ENCODE measurements at places on chromosomes 4 and X.

DNA sequence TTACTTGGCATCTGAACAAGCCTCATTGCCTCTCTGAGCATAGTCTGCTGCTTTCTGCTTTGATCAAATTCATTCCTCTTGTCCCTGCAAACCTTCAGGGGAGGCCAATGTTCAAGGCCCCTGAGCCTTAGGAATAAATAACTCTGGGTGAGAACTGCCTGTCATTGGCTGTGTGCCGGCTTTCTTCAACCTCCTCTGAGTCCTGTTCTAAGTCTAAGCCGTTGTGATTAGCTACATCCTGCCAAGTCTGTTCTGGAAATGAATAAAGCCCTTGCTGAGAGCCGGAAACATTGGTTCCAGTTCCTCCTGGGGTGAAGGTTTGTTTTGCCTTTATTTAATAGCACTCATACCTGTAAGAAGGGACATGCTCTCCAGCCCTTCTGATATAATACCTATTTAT is 13.8 kb downstream of the RNF4 start:
- DNase-seq, result no peak

- DNase-seq, result no peak
These were observed 173.2 kb downstream of the BEND2 start for GRCh38 chrX:18047491-18047890.

DNA sequence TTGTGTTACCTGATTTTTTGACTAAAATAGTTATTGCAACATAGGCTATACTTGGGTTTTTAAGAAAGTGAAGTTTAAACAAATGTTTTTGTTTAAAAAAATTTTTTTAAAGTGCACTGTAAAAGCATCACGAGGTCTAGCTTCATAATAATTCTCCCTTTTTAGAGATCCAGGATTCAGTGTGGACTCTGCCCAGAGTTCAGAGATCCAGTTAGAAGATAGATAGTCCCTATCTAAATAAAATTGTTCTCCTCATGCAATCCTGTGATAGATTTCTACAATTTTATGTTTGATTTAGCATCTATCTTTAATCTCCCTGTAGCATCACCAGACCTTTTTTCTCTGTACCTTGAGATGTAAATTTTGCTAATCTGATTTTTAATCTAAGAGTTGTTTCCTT is 85.5 kb upstream of the HPGD start:
- DNase-seq, result no peak

DNA sequence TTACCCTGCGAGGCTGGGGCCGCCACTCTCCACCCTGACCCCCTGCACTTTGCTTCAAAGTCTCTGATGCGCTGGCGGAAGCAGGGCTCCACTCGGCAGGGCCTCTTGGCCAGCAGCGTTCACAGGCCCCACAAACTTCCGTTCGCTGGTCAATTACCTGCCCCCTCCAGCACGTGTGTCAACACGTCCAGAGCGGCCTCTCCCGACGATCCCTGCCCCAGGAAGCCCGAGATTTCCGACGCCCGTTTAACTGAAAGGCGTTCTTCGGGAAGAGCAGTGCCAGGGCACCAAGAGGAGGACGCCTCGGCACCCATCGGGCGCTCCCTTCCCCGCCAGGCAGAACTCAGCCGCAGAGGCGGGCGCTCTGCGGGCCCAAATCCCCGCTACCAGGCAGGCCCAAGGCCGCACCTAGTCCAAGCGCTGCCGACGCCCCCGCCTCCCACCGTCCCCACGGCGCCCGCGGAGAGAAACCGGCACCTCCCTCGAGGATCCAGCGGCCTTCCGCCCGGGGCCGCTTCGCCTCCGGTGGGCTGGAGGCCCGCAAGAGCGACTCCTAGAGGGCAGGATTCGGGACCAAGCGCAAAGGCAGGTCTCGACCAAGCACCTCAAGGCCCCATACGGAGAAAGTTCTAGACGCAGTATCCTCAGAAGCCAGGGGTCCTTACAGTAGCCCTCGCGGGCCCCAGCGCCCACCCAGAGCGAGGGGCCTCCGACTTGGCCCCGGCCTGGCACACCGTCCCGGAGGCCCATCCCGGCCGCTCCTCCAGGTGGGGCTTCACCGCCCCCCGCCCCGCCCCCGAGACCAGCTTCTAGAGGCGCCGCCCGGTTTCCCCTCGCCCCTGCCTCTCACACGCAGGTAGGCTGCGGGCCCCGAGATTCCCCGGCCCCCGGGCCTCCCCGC is 586 bp downstream of the BCAP31 start:
- peak; percentile 16 for DNase-seq

GRCh38 chr4:807792-808191 is 18.1 kb downstream of the CPLX1 start:
- DNase-seq, result no peak

DNA sequence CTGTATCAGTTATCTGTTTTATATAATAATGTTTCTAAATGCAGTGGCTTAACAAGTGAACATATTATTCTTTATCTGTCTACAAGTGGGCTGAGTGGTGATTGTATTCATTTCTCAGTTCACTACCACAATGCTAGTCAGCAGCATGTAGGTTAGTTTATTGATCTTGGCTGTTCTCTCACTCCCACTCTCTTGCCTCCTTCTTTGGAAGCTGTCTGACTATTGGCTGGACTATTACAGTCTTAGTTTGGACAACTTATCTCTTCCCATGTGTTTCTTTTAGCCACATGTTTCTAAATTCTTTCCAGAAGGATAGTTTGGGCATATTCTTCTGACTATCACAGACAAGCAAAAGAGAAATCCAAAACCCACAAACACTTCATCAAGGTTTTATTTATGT is 459.5 kb upstream of the AGA start:
- no peak for DNase-seq

DNA sequence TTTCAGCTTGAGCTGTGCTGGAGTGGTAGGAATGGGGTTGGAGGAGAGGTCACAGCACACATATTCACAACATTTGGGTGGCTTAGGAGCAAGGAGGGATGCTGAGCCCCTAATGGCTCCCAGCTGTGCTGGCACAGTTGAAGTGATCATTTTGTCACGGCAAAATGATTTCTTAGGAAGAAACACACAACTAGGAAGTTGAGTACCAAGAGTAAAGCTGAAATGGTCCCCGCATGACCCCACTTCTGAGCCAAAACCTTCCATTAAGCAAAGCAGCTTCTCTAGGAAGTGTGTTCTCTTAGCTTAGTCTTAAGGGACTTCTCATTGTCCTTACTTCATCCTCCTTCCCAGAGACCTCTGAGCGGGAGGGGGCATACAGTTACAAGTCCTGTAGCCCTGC is 12.6 kb downstream of the CAPN6 start:
- no peak for DNase-seq

DNA sequence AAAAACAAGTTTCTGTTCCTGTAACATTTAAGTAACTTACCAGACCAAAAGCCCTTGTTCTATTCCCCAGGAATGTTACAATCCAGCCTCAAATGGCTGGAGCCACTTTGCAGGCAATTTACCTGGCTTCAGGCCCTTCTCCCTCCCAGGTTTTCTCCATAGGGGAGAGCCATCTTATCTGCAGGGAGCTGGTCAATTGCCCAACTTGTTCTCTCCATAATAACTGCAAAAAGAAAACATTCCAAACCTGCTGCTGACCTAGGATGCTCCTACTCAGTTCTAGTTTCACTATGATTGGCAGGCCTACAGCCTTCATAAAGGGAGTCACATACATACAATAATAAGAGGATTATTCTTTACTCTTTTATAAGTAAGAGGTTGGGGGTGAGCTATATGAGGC is 670.7 kb downstream of the PCDH7 start:
- no peak for DNase-seq

GRCh38 chr4:99356992-99357391 is 4.4 kb upstream of the ADH1C start:
- DNase-seq, result no peak

- no peak for DNase-seq
These were observed 191.3 kb downstream of the MID1IP1 start for GRCh38 chrX:38992441-38993096.

DNA sequence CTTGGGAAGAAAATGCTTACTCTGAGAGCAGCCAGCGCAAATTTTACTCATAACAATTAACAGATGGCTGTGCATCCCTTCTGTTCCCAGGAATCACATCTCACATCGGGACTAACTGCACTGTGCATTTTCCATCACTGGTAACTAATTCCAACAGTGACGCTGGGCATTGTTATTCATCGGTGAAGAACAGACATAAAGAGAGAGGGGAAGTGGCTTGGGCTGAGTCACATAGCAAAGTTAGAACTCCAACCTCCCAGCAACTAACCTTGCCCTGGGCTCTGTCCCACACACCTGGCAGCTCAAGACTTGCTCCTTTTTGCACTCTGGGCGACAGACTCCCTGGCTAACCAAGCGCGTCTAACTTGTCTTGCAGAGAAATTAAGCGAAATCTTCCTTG is 6.4 kb upstream of the LONRF3 start:
- no peak for DNase-seq

DNA sequence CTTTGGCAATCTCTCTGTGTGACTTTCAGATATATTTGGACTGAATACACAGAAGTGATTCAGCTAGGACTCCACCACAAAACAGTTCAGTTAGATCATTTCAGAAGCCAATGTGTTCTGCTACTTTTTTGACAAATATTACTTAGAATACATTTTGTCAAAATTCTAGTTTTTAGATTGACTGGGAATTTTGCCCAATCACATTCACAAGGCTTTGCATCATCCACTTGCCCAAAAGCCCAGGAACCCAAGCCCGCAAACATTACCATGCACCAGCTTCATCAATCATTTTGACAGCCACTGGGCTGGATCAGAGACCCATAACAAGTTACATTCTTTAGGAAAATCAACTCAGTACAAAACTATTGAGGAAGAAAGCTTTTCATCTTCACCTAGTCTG is 256.6 kb upstream of the NDST3 start:
- DNase-seq, result no peak

DNA sequence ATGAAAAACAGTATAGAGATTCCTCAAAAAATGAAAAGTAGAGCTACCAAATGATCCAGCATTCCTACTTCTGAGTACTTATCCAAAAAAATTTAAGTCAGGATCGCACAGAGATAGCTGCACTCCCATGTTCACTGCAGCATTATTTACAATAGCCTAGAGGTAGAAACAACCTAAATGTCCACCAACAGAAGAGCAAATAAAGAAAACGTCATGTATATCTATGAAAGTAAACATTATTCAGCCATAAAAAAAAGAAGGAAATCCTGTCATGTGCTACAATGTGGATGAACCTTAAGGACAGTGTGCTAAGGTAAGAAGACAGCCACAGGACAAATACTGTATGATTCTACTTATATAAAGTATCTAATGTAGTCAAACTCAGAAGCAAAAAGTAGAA is 12.4 kb downstream of the THOC2 start:
- DNase-seq, result no peak

DNA sequence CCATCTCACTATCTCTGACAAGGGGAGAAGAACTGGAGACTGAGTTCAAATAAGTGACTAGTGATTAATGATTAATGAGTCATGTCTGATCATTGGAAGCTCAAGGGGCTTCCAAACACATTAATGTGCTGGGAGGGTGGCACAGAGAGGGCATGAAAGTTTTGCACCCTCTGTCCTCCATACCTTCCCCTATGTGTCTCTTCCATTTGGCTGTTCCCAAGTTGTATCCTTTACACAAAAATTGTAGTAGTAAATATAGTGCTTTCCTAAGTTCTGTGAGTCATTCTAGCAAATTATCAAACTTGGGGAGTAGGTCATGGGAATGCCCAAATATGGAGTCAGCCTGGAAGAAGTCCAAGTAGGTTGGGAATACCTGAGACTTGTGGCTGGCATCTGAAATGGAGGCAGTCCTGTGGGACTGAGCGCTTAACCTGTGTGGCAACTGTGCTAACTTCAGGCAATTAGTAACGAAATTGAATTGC is 4.1 kb upstream of the FAM200B start:
- DNase-seq, result no peak

DNA sequence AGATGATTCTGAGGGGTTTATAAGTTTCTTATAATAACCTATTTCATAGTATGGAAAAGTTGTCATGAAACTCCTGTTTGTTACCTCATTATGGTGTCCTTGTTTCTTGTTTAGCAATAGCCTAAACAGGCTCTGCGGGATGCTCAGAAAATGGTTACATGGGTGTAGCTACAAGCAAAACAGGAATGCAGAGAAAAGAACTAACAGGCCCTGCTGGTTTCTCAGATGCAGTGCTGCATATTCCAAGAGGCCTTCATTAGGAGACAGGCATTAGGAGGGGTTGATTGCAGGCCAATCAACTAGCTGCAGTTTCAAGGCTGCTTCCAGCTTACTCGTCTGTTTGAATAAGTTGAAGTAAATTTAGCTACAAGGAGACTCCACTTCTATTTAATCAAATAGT is 37.6 kb upstream of the HPGD start:
- no peak for DNase-seq

GRCh38 chrX:11745881-11746280 is 12.2 kb upstream of the MSL3 start:
- no peak for DNase-seq

GRCh38 chr4:24862073-24862751 is 50.6 kb downstream of the CCDC149 start:
- no peak for DNase-seq

GRCh38 chrX:104564921-104565703 is 887 bp upstream of the IL1RAPL2 start:
- no peak for DNase-seq

GRCh38 chrX:87338510-87338909 is 179.1 kb upstream of the KLHL4 start:
- no peak for DNase-seq

- DNase-seq, result no peak
These were observed 212.4 kb upstream of the NDST4 start for GRCh38 chr4:115325836-115326235.

DNA sequence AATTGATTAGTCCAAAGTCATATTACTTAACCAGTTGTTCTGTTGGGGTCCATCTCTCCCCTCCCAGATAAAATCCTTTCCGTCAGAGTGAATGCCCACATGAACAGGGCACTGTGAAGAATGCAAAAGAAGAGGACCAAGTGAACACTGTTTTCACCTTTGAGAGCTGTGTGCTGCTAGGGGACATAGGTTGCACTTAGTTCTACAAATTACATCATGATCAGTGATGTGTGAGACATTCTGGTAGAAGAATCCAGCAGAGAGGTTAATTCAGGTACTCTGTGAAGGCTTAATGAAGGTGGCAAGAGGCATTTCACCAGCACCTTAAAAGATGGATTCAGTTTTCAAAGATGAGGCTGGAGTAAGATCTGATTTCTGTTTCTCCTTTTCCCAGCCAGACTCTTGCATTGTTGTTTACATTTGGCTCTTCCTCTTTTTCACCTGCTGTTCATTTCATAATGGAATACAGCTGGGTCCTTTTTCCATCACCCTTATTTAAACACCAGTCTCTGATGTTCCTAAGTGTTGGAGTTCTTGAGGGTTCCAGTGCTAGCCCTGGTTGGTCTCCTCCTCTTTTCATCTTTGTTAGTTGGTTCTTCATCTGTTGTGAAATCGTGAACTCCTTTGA is 10.9 kb downstream of the GAB1 start:
- DNase-seq, result no peak

GRCh38 chr4:56460085-56460484 is 7.3 kb upstream of the SRP72 start:
- DNase-seq, result no peak

- DNase-seq, result no peak
These were observed 34.1 kb upstream of the AFF2 start for GRCh38 chrX:148466292-148466691.

GRCh38 chr4:172997856-172998255 is 170.8 kb upstream of the GALNT7 start:
- no peak for DNase-seq

- no peak for DNase-seq
These were observed 23.2 kb upstream of the UVSSA start for GRCh38 chr4:1323635-1324442.
